ENCODE measurements at places on chromosomes 6 and 20.

- DNase-seq, result peak; percentile 2
Observed at GRCh38 chr6:112879920-112880413, 532.8 kb downstream of the RFPL4B start.

DNA sequence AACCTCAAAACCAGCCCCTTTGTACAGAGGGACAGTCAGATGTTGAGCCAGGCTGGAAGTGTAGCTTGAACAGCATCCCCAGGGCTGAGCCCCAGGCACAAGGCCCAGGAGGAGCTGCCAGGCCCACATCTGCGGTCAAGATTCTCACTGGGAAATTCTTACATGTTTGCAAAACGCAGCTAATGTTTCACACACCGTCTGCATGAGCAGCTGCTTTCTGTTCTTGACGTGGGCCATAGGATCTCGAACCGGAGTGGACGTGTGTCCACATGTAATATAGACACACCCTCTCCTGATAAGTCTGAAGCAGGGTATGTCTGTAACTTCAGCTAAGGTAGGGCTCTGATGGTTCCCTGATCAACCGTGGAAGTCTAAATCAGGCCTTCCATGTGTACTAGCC is 41.3 kb upstream of the TRAF3IP2 start:
- no peak for DNase-seq

- DNase-seq, result no peak
Observed at GRCh38 chr6:30882759-30883684, 1.3 kb upstream of the DDR1 start.

GRCh38 chr6:162200945-162201690 is 526.4 kb downstream of the PRKN start:
- no peak for DNase-seq

DNA sequence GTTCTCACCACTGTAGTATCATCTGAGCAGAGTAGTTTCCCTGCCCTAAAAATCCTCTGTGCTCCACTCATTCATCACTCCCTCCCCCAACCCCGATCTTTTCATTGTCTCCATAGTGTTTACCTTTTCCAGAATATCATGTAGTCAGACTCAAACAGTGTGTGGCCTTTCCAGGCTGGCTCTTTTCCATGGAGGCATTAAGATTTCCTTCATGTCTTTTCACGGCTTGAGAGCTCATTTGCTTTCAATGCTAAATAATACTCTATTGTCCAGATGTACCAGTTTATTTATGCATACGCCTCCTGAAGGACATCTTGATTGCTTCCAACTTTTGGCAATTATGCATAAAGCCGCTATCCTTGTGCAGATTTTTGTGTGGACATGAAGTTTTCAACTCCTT is 235.8 kb downstream of the PHACTR1 start:
- DNase-seq, result no peak

DNA sequence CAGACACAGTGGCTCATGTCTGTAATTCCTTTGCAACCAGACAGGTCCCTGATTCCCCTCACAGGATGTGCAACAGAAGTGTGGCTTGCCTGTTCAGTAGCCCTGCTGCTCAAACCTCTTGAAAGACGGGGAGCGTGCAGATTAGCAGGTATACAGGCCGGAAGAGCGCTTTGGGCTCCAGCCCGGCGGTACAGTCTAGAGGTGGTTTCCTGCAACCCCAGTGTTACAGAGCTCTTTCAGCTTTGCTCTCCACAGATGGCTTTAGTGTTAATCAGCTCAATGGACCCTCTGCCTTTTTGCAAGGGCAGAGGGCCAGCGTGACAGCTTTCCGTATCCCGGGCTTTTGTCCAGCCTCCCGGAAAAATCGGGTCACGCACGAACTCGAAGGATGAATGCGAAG is 67.2 kb upstream of the TNFRSF21 start:
- no peak for DNase-seq

- no peak for DNase-seq
Observed at GRCh38 chr6:116060572-116061283, at the start of gene FRK. Gene FRK, minus strand, starts transcription at chr6:116060891. Its CDS starts 580 bp downstream, at chr6:116060311.

- DNase-seq, result no peak
Observed at GRCh38 chr6:149895048-149895590, 2.8 kb downstream of the RAET1E start.

DNA sequence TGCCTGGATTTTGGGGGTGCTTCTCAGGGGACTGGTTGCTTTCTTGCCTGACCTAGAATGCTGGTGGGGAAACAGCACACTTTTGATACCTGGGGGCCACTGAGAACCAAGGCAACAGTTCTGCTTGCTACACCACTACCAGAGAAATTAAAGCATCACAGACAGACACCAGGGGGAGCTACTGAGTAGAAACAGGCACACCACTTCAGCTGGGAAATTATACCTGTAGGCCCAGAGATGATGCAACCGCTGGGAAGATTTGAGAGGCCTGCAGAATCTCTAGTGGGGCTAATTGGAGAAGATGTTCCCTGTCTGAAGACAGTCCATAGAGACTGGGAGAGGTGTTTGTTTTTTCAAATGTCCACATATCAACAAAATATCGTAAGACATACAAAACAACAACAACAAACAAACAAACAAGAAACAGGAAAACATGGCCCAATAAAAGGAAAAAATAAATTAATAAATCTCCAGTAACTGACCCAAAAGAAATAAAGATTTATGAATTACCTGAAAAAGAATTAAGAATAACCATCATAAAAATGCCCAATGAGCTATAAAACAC is 129.4 kb upstream of the RIN2 start:
- peak; percentile 24 for DNase-seq

GRCh38 chr20:37362231-37362792 is 16.4 kb downstream of the SRC start:
- no peak for DNase-seq

- DNase-seq, result no peak
Observed at GRCh38 chr6:127164565-127164964, 46.1 kb downstream of the RSPO3 start.

DNA sequence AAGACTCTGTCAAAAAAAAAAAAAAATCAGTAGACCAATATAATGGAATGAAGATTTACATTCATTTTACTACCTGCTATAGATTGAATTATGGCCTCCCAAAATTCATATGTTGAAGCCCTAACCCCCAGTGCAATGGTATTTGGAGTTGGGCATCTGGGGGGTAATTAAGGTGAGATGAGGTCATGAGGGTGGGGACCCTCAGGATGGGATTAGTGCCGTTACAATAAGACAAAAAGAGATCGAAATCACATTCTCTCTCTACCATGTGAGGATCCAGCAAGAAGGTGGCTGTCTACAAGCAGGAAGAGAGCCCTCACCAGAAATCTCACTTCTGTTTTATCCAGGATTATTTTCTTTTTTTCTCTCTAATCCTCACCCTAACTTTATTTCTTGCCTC is 100.6 kb upstream of the LOC128125822 start:
- no peak for DNase-seq

- no peak for DNase-seq
Observed at GRCh38 chr6:63352069-63352543, 32.3 kb upstream of the LGSN start.

- no peak for DNase-seq
Observed at GRCh38 chr6:36023996-36024795, at the start of gene SLC26A8. Gene SLC26A8, minus strand, starts transcription at chr6:36024641. Its CDS starts 4,934 bp downstream, at chr6:36019707.

GRCh38 chr20:59042151-59042795 is at the start of gene PRELID3B:
Gene PRELID3B, minus strand, starts transcription at chr20:59042786. Its CDS starts 56 bp downstream, at chr20:59042730.
- peak; percentile 74 for DNase-seq

DNA sequence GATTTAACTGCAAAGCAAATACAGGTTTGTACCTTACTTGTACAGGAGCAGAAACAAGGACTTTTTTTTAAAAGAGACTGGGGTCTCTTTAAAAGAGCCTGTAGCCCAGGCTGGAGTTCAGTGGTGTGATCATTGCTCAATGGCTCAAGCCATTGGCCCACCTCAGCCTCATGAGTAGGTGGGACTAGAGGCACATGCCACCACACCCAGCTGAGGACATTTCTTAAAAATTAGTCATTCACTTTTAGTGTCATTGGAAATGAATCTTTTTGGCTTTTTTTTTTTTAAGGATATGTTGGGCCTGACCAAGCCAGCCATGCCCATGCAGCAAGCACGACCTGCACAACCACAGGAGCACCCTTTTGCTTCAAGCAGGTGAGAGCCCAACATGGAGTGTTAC is 16.9 kb downstream of the SEC23B start:
- no peak for DNase-seq

DNA sequence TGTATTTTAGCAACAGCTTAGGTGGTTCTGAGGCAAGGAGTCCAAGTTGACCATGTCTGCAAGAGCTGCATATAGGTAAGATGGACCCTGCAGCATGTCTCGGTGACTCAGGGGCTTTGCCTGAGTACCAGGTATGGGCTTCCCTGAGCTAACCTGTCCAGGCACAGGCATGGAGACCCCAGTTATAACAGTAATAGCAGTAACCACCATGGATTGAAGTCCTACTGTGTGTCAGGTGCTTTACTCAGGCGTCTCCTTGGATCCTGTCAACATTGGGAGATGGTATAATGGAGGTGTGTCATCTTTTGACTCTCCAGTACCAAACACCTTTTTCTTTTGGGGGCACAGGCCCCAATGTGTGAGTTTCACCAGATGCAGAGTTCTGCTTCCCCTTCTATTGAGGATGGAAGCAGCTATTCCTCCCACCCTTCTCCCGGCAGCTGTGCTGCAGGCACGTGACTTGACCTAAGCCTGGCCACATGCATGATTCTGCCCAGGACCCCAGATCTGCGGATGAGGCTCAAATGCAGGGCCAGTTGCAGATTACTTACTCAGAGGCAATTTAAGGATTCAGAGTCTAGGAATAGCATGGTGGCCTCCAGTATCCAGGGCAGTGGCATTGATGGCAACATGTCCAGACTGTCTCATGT is 13.8 kb downstream of the TREM1 start:
- no peak for DNase-seq

- no peak for DNase-seq
Observed at GRCh38 chr6:67759001-67759400, 876.1 kb upstream of the ADGRB3 start.

DNA sequence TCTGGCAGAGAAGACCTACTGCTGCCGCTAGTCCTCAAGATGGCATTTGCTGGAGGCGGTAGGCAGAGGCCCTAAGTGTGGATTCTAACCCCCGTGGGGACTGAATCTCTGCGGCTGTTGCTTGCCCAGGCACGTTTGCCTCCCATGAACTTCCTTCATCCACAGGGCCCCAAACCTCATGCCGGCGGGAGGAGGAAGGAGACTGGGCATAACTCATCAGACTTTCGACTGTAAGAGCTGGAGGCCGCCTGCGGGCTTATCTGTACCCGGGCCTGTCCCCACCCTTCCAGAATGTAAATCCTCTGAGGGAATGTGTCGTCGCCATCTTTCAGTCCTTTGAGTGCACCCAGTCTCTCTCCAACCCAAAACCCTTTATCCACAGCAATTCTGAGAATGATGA is 990 bp downstream of the ZFP57 start:
- DNase-seq, result no peak

DNA sequence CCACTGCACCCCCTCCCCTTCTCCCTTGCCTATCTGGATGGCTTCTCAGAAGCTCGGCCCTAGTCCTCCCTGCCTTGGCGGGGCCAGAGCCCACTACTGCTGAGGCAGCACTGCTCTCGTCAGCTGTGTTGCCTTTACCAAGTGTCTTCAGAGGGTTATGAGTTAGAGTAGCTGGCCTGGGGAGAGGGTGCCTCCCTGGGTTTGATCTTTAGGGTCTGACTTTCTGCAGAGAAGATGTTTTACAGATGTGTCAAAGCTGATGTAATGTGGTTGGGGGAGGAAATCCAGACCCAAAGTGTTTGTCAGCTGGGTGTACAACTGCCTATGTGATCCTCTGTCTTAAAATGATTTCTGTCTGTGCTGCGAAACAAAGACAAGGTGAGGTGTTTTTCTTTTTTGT is 30.4 kb upstream of the PI16 start:
- DNase-seq, result no peak

GRCh38 chr6:63897459-63897858 is 261.9 kb downstream of the PHF3 start:
- DNase-seq, result no peak

- no peak for DNase-seq
Observed at GRCh38 chr6:122422614-122423267, 23.3 kb downstream of the HSF2 start.

DNA sequence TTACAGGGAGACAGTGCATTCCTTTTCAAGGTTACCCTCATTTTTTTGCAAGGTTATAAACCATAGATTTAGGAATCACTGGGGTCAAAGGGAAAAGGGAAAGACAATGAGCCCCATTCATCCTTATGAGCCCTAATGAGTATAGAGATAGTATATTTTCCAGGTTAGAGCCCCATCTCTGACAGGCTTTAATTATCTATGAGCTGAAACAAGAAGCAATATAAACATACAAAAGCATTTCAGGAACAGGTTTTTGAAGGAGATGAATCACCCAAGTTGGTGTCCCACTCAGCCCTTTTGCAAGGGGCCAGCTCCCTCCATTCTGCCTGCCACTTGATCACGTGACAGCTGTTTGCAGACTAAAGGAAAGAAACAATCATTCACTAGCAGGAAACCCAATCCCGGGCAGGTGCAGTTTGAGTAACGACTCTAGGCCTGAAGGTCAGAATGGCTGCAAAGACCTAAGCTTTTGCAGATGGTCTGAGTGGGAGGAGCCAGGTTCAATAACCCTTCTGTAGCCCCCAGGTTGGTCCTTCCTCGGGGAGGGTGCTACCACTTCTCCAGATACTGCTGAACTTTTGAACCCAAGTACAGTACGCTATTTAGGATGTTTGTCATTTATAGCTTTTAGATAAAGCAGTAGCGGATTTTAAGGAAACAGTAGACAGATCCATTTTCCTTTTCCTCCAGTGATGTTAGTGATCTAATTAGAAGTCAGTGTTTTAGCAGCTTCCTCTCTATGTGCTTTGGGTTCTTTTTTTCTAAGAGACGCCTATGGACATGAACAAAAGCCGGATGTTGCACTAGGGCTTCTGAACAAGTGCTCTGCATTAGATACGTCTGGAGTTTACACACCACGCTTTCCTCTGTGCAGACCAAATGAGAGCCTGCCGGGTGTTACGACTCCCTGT is 253.2 kb downstream of the SOX4 start:
- no peak for DNase-seq

GRCh38 chr20:59643615-59644061 is 39.3 kb downstream of the PHACTR3 start:
- DNase-seq, result no peak

DNA sequence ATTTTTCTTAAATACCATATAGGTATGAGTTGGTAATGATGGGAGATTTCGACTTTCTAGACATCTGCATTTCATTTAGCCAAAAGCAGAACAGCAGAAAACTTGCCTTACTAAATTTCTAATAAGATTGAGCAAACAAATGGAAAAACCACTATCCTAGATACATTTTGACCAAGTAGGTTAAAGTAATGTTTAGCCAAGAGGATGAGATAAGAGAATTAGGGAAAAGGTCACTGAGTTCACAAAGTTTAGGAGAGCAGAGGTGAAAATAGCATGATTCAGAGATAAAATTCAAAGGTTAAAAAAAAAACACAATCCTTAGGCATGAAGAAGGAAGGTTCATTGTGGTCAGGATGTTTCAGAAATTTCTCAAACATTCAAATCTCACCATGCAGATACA is 450.3 kb downstream of the CD83 start:
- no peak for DNase-seq

DNA sequence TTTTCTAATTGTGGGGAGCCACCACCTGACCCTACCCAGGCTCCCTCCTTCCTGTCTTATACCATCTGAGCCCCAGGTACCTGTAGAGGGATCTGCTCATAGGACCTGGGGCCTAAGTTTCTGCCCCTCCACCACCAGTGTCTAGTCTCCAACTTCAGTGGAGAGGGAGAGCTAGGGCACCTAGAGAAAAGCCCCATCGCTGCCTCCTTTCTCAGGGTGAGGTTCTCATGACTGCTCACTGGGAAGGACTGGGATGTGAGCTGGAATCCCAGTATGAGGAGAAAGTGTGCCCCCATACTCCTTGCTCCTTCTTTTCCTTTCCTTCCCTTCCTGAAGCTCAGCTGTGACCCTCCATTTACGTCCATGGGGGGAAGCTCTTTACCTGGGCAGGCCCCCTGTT is 231.6 kb downstream of the LRFN2 start:
- no peak for DNase-seq

Data from NK-92 treated with Interleukin-12 subunit alpha and Interleukin-12 subunit beta, amount 100 ng/mL, for 24 hours (cell line).